ENCODE measurements at places on chromosomes 7 and 10.

GRCh38 chr7:84162125-84162524 lies 32.5 kb downstream of the SEMA3A start:
- DNase-seq = no peak
- H3K36me3 ChIP-seq = no peaks in the 10 kb centered on the region
- H3K4me1 ChIP-seq = no peaks in the 10 kb centered on the region
- H3K27ac ChIP-seq = no peak overlapping the region

DNA sequence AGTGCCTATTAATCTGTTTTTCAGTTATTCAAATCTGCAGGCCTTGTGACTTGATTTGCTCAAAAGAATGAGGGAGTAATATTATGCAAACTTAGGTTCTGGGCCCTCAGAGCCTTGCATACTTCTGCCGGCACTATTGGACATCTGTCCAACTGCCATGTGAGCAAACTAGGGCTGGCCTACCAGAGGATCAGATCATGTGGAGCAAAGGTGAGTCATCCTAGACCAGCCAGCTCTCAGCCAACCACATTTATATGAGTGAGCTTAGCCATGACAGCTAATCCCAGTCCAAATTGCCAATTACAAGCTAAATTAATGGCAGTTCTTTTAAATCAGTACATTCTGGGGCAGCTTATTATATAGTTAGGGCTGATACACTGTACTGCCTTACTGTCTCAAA lies 69.6 kb downstream of the SDHAF3 start:
- H3K27ac ChIP-seq = no peak overlapping the region
- H3K36me3 ChIP-seq = no peaks in the 10 kb centered on the region
- no peak overlapping the region for H3K4me3 ChIP-seq
- DNase-seq = no peak
- no peaks in the 10 kb centered on the region for H3K27me3 ChIP-seq

DNA sequence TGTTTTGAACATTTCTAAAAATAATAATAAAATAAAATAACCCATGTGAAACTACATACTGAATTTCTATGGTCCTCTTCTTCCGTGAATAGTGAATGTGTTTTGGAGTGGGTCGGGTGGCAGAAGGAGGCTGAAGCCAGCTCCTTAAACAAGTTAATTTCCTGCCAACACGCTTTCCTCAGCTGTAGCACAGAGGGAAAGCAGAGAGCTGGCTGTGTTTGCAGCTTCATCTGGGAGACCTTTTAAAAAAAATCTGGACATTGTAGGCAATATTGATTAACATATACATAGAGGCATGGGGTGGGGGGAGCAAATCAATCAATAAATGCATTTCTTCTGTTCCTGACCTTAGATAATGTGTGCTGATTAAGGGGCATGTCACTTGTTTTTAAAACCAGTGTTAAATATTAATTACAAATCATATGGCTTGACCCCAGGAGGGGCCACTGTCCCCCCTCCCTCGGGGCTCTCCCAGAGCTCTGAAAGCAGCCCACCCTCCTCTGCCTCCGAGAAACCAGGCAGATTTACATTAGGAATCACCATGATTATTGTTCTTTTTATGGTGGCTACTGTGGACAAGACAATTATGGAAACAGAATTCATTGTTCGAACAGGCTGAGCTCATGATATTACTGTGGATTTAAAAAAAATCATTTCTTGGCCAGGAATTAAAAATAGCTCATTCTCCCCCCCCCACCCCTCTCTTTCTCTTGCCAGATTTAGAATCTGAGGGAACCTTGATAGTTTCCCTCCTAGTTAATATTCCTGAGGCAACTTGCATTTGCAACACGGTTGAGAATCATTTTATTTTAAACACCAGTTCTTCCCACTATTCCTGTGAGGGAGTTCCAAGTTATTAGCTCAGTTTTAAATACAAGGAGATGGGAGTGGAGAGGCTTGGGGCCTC lies 100.5 kb upstream of the CARD11 start:
- peaks cover 1% of the 10 kb centered on the region for H3K4me1 ChIP-seq
- H3K4me3 ChIP-seq = no peak overlapping the region
- H3K27ac ChIP-seq = no peak overlapping the region

DNA sequence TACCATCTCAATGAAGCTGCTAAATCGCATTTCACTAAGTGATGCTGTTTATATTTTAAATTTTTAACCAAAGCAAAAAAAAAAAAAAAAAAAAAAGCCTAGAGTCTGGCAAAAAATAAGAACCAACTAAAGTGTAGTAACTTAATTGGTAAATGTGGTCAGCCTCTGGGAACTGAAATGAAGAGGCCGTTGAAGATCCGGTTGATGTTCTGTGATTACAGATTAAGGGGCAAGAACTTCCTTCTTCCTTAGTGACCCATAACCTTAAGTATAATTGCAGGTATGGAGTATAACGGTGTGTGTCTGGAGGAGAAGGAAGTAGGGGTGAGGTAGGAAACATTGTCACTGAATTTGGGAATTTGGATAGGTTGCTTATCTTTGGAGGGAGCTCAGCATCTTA lies 7.7 kb upstream of the SRGN start:
- no peak overlapping the region for H3K4me3 ChIP-seq
- no peaks in the 10 kb centered on the region for H3K27me3 ChIP-seq
- H3K4me1 ChIP-seq = no peaks in the 10 kb centered on the region
- DNase-seq = no peak
- H3K36me3 ChIP-seq = no peaks in the 10 kb centered on the region

GRCh38 chr7:68865351-68866199 lies 732.7 kb upstream of the AUTS2 start:
- no peak for DNase-seq
- H3K36me3 ChIP-seq = no peaks in the 10 kb centered on the region
- no peaks in the 10 kb centered on the region for H3K27me3 ChIP-seq
- no peak overlapping the region for H3K27ac ChIP-seq
- no peak overlapping the region for H3K4me3 ChIP-seq
- H3K4me1 ChIP-seq = no peaks in the 10 kb centered on the region

GRCh38 chr7:1404898-1405548 lies 54.2 kb downstream of the MICALL2 start:
- no peak for DNase-seq
- H3K4me1 ChIP-seq = peaks cover 7% of the 10 kb centered on the region
- 0 out of 2 replicates have a peak, but pooled peaks cover 2% of the 10 kb centered on the region for H3K36me3 ChIP-seq

GRCh38 chr7:28705350-28705749 lies 252.8 kb downstream of the TRIL start:
- H3K4me3 ChIP-seq = no peak overlapping the region
- H3K36me3 ChIP-seq = no peaks in the 10 kb centered on the region

GRCh38 chr10:73332379-73332778 lies 26.3 kb downstream of the CFAP70 start:
- no peaks in the 10 kb centered on the region for H3K36me3 ChIP-seq
- H3K4me1 ChIP-seq = no peaks in the 10 kb centered on the region
- no peak for DNase-seq
- H3K27ac ChIP-seq = no peak overlapping the region

GRCh38 chr7:141864765-141865447 lies 23.6 kb upstream of the PRSS37 start:
- H3K36me3 ChIP-seq = no peaks in the 10 kb centered on the region
- no peak overlapping the region for H3K4me3 ChIP-seq
- no peaks in the 10 kb centered on the region for H3K27me3 ChIP-seq
- H3K27ac ChIP-seq = no peak overlapping the region
- no peaks in the 10 kb centered on the region for H3K4me1 ChIP-seq
- DNase-seq = no peak

DNA sequence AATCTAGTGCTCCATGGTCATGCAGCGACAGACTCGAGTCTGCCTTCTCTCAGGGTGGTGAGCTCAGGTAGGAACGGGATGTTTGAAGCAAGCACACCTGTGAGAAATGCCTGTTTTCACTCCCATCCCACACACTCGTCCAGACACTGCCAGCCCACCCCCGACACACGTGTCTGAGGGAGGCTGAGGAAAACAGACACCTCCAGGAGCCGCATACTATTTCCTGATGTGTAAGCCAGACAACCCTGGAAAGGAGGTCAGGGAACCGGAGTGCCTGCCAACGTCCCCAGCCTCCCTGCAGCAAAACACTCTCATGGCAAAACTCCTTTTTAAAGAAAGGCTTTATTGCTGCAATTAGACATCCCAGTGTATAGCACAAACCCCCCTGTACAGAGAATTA lies 80.2 kb downstream of the ALOX5 start:
- no peaks in the 10 kb centered on the region for H3K4me1 ChIP-seq
- no peaks in the 10 kb centered on the region for H3K27me3 ChIP-seq
- no peak overlapping the region for H3K27ac ChIP-seq
- no peak for DNase-seq

DNA sequence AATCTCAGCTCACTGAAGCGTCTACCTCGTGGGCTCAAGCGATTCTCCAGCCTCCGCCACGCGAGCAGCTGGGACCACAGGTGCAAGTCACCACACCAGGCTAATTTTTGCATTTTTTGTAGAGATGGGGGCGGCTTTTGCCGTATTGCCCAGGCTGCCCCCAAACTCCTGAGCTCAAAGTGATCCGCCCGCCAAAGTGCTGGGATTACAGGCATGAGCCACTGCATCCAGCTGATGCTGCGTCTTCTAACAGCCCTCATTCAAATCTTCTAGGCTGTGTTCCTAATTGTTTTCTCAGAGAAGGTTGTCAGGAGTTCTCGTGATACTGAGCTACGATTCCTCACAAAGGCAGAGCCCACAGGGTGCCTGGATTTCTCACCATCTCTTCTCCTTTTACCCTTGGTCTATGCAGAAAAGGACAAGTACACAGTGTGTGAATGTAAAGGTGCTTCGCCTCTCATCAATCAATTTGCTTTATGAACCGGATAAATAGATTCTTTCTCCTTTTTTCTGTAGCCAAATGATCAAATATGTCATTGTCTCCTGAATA lies 247.3 kb upstream of the PTN start:
- no peak overlapping the region for H3K4me3 ChIP-seq
- no peak for DNase-seq
- H3K4me1 ChIP-seq = peaks cover 4% of the 10 kb centered on the region
- no peak overlapping the region for H3K27ac ChIP-seq

DNA sequence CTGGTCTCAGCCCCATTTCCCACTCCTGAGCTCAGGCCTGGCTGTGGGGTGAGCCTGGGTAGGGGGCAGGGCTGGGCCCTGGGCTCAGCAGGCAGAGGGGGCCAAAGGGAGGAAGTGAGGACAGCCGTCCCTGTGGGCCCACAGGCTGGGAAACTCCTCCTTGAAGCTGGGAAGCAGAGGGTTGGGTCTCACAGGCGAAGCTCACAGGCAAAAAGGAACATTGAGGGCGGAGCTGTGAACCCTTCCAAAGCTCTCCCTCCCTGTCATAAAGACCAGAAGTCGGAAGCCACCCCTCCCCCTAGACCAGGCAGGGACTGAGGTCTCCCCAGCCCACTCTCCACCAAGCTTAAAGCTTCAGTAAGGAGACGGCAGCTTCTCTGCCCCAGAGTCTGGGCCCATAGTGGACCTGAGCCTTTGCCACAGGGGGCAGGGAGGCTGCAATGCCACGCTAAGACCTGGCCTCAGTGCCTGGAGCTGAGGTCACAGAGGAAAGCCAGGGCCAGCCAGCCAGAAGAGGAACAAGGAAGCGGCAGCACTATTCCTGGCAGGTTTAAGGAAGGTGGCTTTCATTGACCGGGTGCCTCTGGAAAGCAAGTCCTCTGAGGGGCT lies 1.0 kb upstream of the KCP start:
- H3K4me3 ChIP-seq = no peak overlapping the region
- H3K27me3 ChIP-seq = peaks cover 14% of the 10 kb centered on the region

DNA sequence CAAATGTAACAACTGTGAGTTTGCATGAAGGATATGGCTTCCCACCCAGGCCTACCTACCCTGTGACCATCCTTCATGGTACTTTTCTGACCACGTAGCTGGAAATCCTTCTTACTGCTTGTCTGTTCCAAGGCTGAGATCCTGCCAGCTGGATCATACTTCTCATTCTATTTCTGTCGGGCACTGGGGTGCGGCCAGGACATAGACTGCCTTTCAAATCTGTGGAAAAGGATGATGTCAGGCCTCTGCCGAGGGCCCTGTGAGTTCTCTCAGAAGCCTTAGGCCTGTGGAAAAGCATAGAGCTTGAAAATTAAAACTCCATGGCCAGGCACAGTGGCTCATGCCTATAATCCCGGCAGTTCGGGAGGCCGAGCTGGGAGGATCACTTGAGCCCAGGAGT lies 10.0 kb downstream of the VWC2 start:
- no peaks in the 10 kb centered on the region for H3K27me3 ChIP-seq
- no peaks in the 10 kb centered on the region for H3K36me3 ChIP-seq
- no peaks in the 10 kb centered on the region for H3K4me1 ChIP-seq
- no peak for DNase-seq

DNA sequence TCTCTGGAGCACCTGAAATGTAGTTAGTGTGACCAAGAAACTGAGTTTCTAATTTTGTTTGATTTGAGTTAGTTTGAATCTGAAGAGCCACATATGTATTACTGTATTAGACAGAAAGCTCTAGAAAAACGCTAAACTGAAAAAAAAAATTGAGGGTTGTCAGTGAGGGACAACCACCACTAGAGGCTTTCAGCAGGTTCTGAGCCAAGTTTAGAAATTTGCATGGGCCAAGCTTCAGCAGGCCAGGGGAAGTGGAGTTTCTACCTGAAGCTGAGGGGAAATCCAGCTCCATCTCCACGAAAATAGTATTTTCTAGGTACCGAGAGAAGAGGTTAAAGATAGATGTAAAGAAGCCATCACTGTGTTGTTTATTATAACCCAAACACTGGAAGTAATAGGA lies 77.9 kb upstream of the PLXNA4 start:
- no peak overlapping the region for H3K27ac ChIP-seq
- no peaks in the 10 kb centered on the region for H3K36me3 ChIP-seq
- no peaks in the 10 kb centered on the region for H3K4me1 ChIP-seq
- no peak for DNase-seq
- H3K4me3 ChIP-seq = no peak overlapping the region

GRCh38 chr7:127890726-127891125 lies 140.5 kb downstream of the LRRC4 start:
- no peak overlapping the region for H3K27ac ChIP-seq
- no peak overlapping the region for H3K4me3 ChIP-seq
- H3K27me3 ChIP-seq = no peaks in the 10 kb centered on the region
- DNase-seq = no peak
- H3K4me1 ChIP-seq = peaks cover under 1% of the 10 kb centered on the region
- no peaks in the 10 kb centered on the region for H3K36me3 ChIP-seq

GRCh38 chr10:107576746-107577145 lies 412.2 kb upstream of the SORCS1 start:
- H3K36me3 ChIP-seq = no peaks in the 10 kb centered on the region
- no peaks in the 10 kb centered on the region for H3K27me3 ChIP-seq
- H3K4me1 ChIP-seq = no peaks in the 10 kb centered on the region
- H3K4me3 ChIP-seq = no peak overlapping the region

- no peaks in the 10 kb centered on the region for H3K36me3 ChIP-seq
- no peaks in the 10 kb centered on the region for H3K4me1 ChIP-seq
- no peak overlapping the region for H3K27ac ChIP-seq
- no peaks in the 10 kb centered on the region for H3K27me3 ChIP-seq
- DNase-seq = no peak
Measured at GRCh38 chr10:104139221-104139620, 17.2 kb downstream of the SFR1 start.
